BE2C (cell line): ENCODE measurements at places on chromosomes 6 and 20.

DNA sequence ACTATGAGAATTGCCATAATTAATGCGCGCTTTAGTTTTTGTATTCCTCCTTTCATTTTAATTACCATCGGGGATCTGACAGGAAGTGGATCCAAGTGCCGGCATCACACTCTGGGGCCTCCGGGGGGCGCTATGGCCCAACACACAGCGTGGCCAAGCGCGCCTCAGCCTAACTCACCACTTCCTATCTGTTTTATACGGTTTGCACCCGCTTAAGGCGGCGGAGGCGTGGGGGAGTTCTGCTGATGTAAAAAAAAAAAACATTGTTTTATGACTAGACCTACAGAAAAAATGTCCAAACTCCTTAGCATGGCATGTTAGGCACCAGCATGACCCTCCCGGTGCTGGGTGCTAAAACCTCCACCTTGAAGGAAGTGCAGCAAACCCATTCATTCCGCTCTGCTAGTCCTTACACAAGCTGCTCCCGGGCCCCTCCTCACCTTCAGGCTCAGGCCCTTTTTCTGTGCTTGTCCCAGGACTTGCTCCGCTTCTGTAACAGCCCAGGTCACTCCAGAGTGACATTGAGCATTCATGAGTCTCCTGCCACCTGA is 4.5 kb upstream of the EBF4 start:
- peak; percentile 61 for DNase-seq

DNA sequence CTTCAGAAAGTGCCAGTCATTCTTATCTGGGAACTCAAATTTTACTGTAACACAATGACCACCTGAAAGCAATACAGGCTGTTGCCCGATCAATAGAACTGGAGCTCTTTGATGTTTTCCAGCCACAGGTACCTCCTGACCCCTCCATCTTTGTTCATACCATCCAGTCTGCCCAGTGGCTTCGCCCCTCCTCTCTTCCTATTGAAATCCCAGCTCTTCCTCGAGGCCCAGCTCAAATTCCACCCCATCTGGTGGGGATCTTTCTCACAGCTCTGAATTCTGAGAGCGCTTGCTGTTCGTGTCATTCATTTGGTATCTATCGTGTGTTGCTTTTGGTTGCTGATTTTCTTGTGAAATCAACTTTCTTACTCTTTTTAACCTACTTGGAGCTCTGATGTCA is 87.9 kb upstream of the CNKSR3 start:
- no peak for DNase-seq

- no peak for DNase-seq
Measured at GRCh38 chr6:126268092-126268491, 71.8 kb upstream of the CENPW start.

- peak; percentile 6 for DNase-seq
Measured at GRCh38 chr20:63036291-63036690, 29.5 kb upstream of the BHLHE23 start.
